ENCODE measurements at places on chromosomes 6 and 20. TPM values are rescaled to one million over a fixed set of nuclear protein-coding genes. Genes with fewer than 3 reads are reported as not detected.

- no peak for DNase-seq
Observed at GRCh38 chr6:112591329-112591728, 244.2 kb downstream of the RFPL4B start.

DNA sequence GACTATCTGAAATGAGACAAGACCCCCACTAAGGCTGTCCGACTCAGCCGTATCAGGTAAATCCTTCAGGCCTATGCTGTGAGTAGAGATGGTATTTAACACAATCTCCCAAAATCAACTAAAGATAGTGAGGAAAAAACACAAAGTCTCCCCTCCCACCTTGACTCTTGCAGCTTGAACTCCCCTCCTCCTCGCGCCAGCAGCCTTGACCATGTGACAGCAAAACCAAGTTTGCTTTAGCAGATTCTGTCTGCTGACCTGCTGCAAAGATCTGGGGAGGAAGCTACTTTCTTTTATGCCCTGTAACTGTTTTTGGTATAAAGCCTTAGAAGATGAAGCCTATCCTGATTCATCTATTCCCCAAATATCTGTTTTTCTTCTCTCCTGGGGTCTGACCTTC is 509.5 kb downstream of the CDH26 start:
- DNase-seq: no peak

GRCh38 chr6:84263557-84263956 is 36.1 kb upstream of the CEP162 start:
- no peak for DNase-seq

- peak; percentile 91 for DNase-seq
Observed at GRCh38 chr20:36886859-36887751, 11.2 kb downstream of the TLDC2 start.

GRCh38 chr6:69456086-69456485 is 340.7 kb downstream of the LMBRD1 start:
- no peak for DNase-seq

GRCh38 chr6:105372849-105373182 is 30.1 kb downstream of the PREP start:
- DNase-seq: no peak

DNA sequence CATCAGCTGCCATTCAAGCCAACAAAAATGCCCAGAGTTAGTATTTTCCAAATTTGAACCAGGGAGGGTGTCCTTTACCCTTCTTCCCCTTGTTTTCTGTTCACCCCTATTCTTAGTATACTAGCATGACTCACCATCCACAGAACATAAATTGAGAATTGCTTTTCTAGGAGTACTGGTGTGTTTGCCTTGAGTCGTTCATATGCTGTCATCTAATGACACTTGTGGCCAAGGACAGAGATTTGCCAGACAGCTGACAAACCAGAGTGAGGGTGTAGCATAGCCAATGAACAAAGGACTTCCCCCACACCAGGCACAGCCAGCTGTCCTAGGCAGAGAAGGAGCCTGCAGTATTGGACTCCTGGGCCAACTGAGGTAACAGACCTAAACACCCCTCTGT is 62.2 kb downstream of the FILIP1 start:
- no peak for DNase-seq

- DNase-seq: no peak
Observed at GRCh38 chr20:40687384-40688128, 1.5 kb downstream of the MAFB start.

GRCh38 chr6:153511896-153512496 is 380.9 kb upstream of the RGS17 start:
- no peak for DNase-seq

Gene C6orf118
- total RNA-seq: not detected

Gene ZBTB46
- total RNA-seq: 5.0 TPM

Gene WFDC13
- total RNA-seq: not detected

Gene UBE2C
- not detected for total RNA-seq
